Osteoblast (primary cell): ENCODE measurements at places on chromosomes 4 and X. TPM values are rescaled to one million over a fixed set of nuclear protein-coding genes. Genes with fewer than 3 reads are reported as not detected.

The IGSF1 gene
- total RNA-seq, result 0.29 and 1.1 TPM in 2 replicates

The CT47B1 gene
- not detected in 2 replicates for total RNA-seq

The GK gene
- total RNA-seq, result 5.8 and 7.1 TPM in 2 replicates

The NHSL2 gene
- total RNA-seq, result 1.1 and 1.8 TPM in 2 replicates

The PCYT1B gene
- total RNA-seq, result 0.59 and 1.1 TPM in 2 replicates

The TCEAL4 gene
- total RNA-seq, result 38.3 and 45.6 TPM in 2 replicates

The SMIM31 gene
- total RNA-seq, result not detected in 2 replicates

The CLDN2 gene
- total RNA-seq, result not detected in 2 replicates

The JCHAIN gene
- total RNA-seq, result 2.2 and 2.9 TPM in 2 replicates

The BMP2K gene
- 61.2 and 81.0 TPM in 2 replicates for total RNA-seq

The ITGB1BP2 gene
- 1.1 and 1.5 TPM in 2 replicates for total RNA-seq

The NAA11 gene
- total RNA-seq, result not detected in 2 replicates

The PNMA5 gene
- total RNA-seq, result not detected in 2 replicates

The PASD1 gene
- not detected in 2 replicates for total RNA-seq

The FGFBP1 gene
- not detected in 2 replicates for total RNA-seq

The PRR32 gene
- total RNA-seq, result not detected in 2 replicates

The MAP9 gene
- 18.1 and 19.7 TPM in 2 replicates for total RNA-seq

The LANCL3 gene
- total RNA-seq, result 0.29 and 0.72 TPM in 2 replicates

The GPR119 gene
- not detected in 2 replicates for total RNA-seq

The LGI2 gene
- total RNA-seq, result under 0.01 TPM in 2 replicates

The ATP1B4 gene
- total RNA-seq, result not detected in 2 replicates

The NOCT gene
- 15.9 and 18.1 TPM in 2 replicates for total RNA-seq
